ENCODE measurements at places on chromosomes 12 and 14. TPM values are rescaled to one million over a fixed set of nuclear protein-coding genes. Genes with fewer than 3 reads are reported as not detected.

GYS2 gene
- total RNA-seq, result not detected

GRCh38 chr12:78081590-78082314, 251.1 kb downstream of the NAV3 start:
- no peak for DNase-seq

GRCh38 chr14:63342371-63342770, 23.6 kb upstream of the GPHB5 start:
- DNase-seq, result no peak

GRCh38 chr14:24894583-24895242, 155.2 kb downstream of the STXBP6 start:
- no peak for DNase-seq

DNA sequence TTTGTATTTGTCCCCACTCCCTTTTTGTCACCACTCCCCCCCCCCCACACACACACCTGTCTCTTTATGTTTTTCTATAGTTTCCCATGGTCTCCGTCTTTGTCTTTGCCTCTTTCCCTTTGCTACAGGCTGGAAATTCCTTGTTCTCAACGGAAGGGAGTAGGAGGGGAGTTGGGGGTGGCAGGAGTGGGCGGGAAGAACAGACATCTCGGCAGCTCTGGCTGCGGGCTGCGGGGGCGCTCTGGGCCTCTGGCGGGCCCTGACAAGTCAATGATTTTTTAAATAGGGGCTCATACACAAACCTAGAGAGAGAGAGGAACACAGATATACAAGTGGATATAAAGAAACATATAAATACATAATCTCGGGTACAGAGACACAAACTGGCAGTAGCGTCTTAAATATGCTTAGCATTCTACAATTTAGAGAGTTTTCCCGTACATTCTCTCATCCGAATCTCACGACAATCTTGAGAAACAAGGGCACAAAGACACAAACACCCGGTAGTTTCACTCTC, 2.4 kb upstream of the NAB2 start:
- DNase-seq, result peak; percentile 72

TFCP2 gene
- 11.5 TPM for total RNA-seq

STXBP6 gene
- total RNA-seq, result 1.2 TPM

Measured in OCI-LY7 (cell line).